OCI-LY7 (cell line): ENCODE measurements at places on chromosomes 13 and 19.

- no peak for DNase-seq
Measured at GRCh38 chr13:32866921-32867320, 149.3 kb upstream of the KL start.

GRCh38 chr19:49020931-49021895, 2.9 kb downstream of the CGB3 start:
- peak; percentile 54 for DNase-seq

- DNase-seq, result no peak
Measured at GRCh38 chr13:67084066-67084465, 146.1 kb downstream of the PCDH9 start.

- peak; percentile 78 for DNase-seq
Measured at GRCh38 chr19:46728693-46729339, 11.9 kb upstream of the PRKD2 start.

- no peak for DNase-seq
Measured at GRCh38 chr13:53054569-53054968, 26.0 kb downstream of the OLFM4 start.
